ENCODE measurements at places on chromosomes 6 and 20.

GRCh38 chr6:21265730-21266044 is 327.9 kb upstream of the SOX4 start:
- no peak for DNase-seq

- DNase-seq: no peak
These were observed 1.3 kb downstream of the RTEL1 start for GRCh38 chr20:63659370-63659769.

- no peak for DNase-seq
These were observed 184.7 kb downstream of the GJA1 start for GRCh38 chr6:121619987-121620740.

DNA sequence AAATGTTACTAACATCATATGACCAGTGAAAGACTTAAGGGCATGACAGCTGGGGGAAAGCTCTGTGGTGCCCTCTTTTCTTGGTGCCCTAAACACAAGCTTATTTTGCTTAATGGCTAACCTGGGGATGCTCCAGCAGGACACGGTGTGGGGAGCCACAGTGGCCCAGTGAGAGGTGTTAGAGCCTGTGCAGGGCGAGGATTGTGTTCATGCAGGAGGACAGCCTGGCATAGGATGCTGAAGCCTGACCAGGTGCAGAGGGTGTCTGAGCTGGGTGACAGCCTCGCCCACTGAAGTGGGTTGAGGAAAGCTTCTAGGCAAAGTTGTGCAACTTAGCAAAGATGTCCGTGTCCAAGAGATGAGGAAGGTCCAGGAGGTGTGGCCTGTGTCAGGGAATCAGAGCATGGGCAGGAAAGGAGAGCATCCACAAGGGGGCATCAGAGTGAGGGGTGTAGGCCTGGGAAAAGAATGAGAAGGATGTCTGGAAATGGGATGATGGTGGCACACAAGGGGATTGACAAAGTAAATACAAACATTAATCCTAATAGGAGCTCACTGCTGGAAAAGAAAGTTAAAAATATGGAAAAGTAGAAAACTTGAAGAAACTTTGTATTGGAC is 33.9 kb downstream of the SLC17A4 start:
- DNase-seq: peak; percentile 10

DNA sequence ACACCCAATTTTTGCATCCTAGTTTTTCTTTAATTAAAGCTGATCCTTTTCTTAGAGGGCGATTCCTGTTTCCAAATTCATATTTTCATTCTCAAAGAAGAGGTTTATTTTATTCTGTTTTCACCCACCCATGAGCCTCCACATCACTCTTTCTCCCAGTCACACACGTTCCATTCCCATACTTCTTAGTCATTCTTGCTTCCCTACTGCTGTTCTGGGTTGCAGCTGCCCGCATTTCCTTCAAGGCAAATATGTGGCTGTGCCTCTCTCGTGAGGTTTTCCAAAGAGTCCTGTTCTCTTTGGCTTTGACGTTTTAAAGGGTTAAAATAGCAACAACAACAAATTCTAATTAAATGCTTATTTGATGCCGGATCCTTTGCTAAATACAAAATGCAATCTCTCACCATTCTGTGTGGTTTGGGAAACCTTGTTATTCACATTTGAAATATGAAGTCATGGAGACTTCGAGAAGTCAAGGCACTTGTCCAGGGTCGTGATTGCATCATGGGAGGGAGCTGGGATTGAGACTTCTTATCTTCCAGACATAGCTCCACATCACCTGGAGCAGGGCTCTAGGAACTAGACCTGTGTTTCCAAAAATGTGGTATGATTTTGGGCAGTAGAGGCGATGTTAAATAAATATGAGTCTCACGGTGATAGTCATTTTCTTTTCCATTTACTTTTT is 126.6 kb downstream of the DOK5 start:
- DNase-seq: no peak

DNA sequence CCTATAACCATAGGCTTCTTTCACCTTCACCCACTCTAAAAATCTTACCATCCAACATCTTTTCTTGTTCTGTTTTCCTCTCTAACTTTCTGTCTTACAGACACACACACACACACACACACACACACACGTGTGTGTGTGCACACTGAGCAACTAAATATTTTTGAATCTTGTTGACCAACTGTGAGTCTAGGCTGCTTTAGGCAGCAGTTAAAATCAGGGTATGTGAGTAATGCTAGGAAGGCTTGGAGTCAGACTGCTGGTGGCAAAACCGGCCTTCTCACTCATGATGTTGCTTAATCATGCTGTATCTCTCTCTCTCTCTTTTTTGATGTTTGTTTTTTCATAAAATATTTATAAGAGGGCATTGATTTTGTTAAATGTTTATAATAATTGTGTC is 103.1 kb upstream of the TBX18 start:
- DNase-seq: no peak

- no peak for DNase-seq
These were observed 149.9 kb downstream of the MYB start for GRCh38 chr6:135331002-135331401.

DNA sequence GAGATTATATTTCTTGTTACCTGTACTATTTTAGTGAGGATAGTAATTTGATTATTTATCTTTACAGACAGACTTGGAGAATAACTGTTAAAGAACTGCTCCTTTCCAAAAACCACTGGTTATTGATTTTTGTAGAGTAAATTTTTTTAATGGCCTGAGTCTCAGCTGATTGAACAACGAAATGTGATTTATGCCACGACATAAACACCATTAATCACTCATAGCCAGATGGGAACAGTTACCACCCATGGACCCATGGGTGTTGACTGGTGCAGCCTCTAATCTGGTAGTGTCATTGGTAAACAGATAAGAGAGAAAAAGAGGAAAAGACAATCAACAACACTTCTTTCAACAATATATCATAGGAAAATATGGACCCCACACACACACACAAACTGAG is 101.4 kb upstream of the BEND6 start:
- DNase-seq: no peak

DNA sequence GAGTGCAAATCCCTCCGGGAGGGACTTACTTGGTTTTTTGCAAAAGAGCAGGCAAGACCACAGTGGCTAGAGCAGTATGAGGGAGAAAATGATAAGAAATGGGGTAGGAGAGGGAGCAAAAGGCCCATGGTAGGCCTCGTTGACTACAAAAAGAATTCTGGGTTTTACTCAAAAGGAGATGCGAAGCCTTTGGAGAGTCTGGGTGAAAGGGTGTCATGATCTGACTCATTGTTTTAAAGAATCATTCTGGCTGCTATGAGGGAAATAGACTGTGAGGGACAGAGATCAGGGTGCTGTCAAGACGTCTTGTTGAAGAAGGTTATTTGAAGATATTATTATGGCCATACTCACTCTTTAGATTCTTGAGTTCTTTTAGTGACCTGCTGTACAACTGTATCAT is 13.0 kb downstream of the TBC1D32 start:
- no peak for DNase-seq

GRCh38 chr6:6741264-6741663 is 152.7 kb downstream of the LY86 start:
- DNase-seq: no peak

DNA sequence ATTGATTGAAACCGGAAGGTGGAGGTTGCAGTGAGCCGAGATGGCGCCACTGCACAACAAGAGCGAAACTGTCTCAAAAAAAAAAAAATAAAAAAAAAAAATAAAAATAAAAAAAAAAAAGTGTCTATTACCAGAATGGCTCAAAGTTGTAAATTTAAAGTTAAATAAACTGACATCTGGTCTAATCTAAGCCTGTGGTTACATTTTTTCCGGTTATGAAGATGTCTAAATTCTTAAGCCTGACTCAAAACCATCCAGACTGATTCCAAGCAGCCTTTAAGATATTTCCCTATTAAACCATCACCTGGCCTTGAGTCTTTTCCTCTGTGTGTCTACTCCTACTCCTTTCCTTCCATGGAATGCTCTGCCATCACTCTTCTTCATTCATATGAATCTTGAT is 371.7 kb upstream of the RUNX2 start:
- DNase-seq: no peak

DNA sequence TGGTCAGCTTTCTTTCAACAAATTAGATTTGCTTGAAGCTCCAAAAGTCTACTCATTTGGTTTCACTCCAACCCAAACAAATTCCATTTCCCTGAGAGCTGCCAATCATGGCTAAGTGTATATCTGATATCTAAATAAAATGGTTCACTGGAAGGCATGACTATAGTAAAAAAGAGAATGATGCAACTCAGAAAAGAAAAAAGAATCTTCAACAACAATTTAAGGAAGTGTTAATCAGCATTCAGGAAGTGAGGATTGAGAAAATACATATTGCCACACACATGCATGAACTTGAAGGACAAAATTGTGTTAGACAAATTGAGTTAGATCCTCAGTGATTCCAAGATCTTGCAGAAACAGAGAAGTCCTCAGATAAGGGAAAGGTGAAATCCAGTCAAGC is 972.9 kb upstream of the FLRT3 start:
- DNase-seq: no peak

GRCh38 chr6:40912158-40912946 is 126.7 kb downstream of the UNC5CL start:
- DNase-seq: no peak

- no peak for DNase-seq
These were observed 34.1 kb upstream of the ID1 start for GRCh38 chr20:31570735-31571617.

DNA sequence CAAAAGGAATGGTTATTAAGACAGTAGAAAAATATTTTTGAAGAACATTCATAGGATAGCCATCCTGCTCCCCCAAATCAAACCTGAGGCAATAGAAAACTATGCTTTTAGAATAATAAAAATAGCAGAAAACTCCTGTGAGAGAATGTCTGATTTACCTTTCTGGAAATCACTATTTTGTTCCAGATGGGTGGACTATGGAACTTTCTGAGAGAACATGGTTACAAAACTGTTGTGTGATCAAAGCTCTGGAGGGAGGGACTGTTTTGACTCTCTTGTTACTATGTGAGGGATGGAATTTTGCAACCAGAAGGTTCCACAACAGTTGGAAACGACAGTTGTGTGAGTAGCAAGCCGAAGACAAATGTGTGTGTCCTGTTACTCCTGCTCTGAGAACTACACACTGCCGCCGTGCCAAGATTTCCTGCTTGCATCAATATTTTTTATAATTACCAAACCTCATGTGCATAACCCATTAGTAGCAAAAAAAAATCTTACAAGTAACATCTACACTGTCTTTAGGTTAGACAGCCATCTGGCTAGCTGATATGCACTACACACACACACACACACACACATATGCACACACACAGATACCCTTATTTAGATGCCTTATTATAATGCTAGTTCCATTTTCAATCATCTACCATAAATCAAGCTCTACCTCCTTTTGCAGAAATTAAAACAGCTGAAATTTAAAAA is 11.0 kb upstream of the HIVEP1 start:
- DNase-seq: no peak

DNA sequence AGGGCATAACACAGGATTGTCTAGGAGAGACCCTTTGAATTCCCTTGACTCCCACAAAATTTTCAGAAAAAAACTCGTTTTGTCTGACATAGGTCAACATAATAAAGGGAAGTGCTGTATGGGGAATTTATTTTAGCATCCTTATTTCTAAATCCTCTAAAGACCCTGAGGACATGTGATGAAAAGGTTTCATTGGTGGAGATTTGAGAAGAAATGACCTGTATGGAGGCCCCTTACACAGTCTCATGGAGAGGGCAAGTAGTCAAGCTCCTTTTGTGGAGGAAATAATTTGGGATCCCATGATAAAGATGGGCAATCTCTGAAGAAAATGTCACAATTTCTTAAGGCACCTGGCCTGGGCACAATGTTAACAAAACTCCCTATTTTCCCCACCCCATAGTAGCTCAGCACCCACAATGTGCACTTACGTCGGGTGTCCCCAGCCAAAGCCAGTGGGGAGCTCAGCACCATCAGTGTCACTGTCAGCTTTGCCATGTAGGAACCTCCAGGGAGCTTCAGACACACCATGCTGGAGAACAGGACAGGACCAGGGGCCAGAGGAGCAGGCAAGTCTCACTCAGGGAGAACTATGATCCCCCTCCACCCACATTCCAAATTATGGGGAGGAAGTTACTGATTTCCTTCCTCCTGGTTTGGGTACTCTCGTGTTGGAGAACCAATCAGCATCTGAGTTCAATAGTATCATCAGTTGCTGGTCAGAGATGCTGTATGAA is at the start of gene HLA-DRB5:
Gene HLA-DRB5 (minus strand): TSS at position 591 of the 734 bp plus-strand sequence. CDS start 63 bp downstream, at position 528.
- DNase-seq: peak; percentile 1

DNA sequence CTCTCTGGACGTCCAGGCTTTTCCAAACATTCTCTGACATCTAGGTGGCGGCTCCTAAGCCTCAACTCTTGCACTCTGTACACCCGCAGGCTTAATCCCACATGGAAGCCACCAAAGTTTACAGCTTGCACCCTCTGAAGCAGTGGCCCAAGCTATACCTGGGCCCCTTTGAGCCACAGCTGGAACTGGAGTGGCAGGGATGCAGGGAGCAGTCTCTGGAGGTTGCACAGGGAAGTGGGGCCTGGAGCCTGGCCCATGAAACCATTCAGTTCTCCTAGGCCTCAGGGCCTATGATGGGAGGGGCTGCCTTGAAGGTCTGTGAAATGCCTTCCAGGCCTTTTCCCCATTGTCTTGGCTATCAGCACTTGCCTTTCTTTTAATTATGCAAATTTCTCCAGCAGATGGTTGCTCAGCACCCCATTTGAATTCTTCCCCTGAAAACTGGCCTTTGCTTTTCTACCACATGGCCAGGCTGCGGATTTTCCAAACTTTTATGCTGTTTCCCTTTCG is 64.9 kb downstream of the IRF4 start:
- no peak for DNase-seq

- DNase-seq: no peak
These were observed 218.3 kb upstream of the CST7 start for GRCh38 chr20:24730750-24731149.

GRCh38 chr6:3849681-3850450 is 693 bp downstream of the FAM50B start:
- DNase-seq: no peak

DNA sequence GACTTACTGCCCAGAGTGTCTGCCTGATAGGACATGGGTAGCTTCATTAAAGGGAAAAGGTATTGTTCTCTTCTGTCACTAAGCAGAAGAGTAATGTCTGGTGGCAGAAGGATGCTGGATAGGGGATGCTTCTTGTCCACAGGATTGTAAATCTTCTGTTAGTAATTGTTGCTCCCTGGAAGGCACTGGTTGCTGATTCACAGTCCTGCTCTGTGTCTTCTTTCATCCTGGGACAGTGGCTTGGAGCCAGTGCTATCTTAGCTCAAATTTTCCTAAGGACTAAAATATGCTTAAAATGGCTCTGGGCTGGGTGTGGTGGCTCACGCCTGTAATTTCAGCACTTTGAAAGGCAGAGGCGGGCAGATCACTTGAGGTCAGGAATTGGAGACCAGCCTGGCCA is 48.0 kb downstream of the SYTL3 start:
- DNase-seq: no peak

GRCh38 chr20:4998160-4998651 is 3.1 kb downstream of the SLC23A2 start:
- DNase-seq: no peak

GRCh38 chr6:141029908-141030307 is 1102.8 kb upstream of the GJE1 start:
- DNase-seq: no peak

- no peak for DNase-seq
These were observed 55.0 kb downstream of the QKI start for GRCh38 chr6:163469459-163469985.

- DNase-seq: peak; percentile 60
These were observed 35.2 kb upstream of the MDFI start for GRCh38 chr6:41602864-41603608.
